ENCODE measurements at places on chromosomes 4 and X.

DNA sequence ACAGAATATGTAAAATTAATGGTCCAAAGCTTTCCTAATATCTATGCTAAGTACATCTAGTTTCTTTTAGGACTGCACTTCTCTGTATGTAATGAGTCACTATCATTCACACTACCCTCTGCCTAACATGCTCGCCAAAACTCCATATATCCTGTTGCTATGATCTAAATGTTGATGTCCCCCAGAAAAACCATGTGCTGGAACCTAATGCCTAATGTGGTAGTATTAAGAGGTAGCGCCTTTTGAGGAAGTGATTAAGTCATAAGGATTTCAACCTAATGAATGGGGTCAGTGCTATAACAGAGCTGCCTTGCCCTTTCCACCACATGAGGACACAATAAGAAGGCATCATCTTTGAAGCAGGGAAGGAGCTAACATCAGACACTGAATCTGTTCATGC, 34.9 kb upstream of the NFKB1 start:
- DNase-seq = no peak

- DNase-seq = no peak
Observed at GRCh38 chrX:97398030-97398551, 514.4 kb downstream of the RPA4 start.

DNA sequence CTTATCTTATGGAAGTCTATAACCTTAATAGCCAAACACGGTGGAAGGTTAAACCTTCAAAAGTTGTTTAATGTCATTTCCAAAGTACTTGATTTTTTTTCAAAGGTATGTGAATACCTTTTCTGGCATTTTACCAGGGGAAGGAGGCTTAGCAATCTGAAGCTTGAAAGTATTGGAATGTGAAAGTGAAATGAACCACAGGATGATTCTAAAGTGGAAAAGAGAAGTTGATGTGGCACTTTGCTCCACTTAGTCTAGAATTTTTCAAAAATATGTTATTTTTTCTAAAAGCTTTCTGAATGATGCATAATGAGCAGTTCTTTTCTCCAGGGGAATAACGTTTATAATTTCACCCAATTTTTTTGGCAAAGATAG, 19.2 kb downstream of the PI4K2B start:
- DNase-seq = no peak

DNA sequence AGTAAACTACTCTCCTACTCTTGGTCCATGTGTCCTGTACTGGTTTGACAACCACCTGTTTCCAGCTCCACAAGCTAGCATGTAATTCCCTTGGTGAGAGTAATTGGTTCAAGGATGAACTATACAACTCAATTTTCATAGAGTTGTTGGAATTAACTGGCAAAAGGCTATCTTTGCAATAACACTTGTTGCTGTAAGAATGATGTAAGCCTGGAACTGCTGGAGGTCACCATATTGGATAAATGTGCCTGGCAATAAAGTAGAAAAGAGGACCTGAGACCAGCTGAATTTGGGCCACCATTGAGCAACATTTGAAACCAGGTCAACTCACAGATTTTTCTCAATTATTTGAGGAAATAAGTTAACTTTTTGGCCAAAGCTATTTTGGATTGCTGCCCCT, 175.5 kb downstream of the CAMK2D start:
- no peak for DNase-seq

GRCh38 chr4:61044837-61045236, 155.3 kb upstream of the ADGRL3 start:
- no peak for DNase-seq

- DNase-seq = no peak
Observed at GRCh38 chrX:78455901-78456300, 128.5 kb upstream of the CYSLTR1 start.

Data from CD4-positive, alpha-beta T cell treated with Interleukin-15 for 1 hour (primary cell).